ENCODE measurements at places on chromosomes 7 and 10. TPM values are rescaled to one million over a fixed set of nuclear protein-coding genes. Genes with fewer than 3 reads are reported as not detected.

TMEM270 gene
- polyA plus RNA-seq: not detected

CALN1 gene
- polyA plus RNA-seq: 0.61 TPM

PILRA gene
- 3.7 TPM for polyA plus RNA-seq

DNA sequence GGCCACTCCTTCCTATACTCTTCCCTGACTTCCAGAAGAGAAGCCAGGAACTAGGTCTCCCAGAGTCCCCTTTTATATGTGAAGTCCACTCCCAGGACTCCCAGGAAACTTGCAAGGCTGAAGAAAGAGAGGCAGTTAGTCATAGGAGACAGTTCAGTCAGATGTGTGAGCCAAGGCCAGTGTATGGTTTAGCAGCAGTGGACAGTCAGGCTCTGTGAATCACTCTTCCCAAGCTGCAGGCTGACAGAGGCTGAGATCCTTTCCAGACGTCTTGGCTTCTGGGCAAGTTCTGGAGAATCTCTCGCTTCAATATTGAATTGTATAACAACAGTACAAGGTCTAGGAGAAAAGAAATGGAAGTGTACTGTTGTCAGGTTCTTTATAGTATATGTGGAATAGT is 26.9 kb downstream of the BLVRA start:
- DNase-seq: no peak

- no peak for DNase-seq
Observed at GRCh38 chr10:113540845-113541548, 11.9 kb upstream of the HABP2 start.

- no peak for DNase-seq
Observed at GRCh38 chr10:33950206-33950605, 615.7 kb upstream of the NRP1 start.

GRCh38 chr10:132880128-132880981 is 62.0 kb downstream of the CFAP46 start:
- DNase-seq: no peak

- no peak for DNase-seq
Observed at GRCh38 chr10:22218448-22218847, 633 bp upstream of the EBLN1 start.

DNA sequence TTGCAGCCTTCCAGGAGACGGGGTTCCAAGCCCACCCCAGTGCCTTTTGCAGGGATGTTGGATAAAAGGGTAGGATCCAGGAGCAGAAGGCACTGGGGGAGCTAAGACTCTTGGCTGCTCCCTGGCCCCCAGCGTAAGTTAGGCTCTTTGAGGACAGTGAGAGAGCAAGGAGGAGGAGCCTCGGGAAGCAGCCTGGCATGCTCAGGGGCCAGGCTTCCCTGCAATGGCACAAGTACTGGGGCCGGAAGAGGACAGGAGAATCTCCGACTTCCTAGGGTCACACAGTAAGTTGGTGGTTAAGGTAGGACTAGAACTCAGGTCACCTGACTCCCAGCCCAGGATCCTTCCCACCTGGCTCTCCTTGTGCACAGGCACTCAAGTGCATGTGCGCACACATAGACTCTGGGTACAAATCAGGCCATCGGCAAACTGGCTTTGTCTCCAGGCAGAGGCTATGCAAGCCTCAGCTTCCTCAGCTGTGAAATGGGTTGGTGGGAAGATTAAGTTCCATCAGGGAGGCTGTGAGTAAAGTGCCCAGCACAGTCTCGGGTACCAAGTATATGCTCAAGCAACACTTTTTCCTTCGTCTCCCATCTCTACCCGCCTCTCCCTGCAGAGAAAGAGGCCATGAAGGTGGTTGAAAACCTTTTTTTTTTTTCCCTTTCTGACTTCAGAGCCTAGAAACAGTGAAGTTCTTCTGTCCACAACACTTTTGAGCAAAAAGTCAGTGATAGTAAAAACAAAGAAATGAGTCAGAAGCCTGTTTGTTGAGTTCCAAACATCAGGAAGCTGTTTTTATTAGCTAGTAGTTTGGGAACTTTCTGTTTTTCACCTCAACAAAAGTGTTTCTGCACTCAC is 79.1 kb downstream of the NEURL1 start:
- DNase-seq: no peak

- no peak for DNase-seq
Observed at GRCh38 chr10:118027397-118027796, 19.3 kb downstream of the RAB11FIP2 start.

- no peak for DNase-seq
Observed at GRCh38 chr10:27448921-27449320, 55.2 kb upstream of the RAB18 start.

DNA sequence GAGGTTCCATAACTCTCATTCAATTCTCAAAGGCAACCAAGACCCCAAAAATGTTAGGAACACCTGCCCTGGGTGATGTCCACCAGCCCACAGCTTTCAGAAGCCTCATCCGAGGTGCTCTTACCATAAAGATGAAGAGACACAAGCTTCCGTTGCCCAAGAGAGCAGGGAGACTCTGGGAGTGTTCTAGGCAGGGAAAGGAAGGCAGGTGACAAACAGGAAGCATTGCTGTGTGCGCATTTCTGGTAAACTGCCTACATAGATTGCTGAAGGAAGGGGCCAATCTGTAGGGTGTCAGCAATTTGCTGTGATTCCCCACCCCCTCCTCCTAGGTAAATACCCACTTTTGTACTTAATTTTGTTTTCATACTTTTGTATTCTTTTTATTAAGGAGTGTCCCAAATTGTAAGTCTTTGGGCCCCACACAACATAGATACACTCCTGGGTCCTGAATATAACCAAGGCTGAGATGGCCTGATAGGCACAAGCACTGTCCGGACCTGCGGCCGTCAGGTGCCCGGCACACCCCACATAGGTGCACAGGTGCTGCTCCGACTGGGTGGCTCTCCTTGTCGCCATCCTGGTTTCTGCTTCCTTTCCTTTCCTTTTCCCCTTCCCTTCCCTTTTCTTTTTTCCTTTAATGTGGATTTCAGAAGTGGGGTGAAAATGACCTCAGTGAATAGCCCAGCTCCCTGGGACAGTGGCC is 51.4 kb upstream of the SMNDC1 start:
- DNase-seq: no peak

DNA sequence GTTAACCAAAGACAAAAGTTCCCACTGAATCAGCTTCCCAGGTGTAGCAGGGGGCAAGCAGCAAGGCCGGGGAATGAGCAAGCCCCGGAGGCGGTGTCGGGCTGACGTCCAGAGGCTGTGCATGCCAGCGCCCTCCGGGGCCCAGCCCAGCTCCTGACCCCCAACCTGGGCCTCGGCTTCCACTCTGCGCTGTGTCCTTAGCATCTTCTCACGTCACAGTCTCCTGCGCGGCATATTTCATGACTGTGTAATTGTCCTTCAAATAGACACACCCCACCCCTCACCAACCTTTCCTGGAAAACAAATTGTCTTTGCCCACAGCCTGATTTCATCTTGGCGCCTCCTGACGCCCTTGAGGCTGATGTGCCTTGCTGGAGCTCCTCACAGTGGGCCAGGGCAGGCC is 133.5 kb downstream of the RGS10 start:
- DNase-seq: no peak

GRCh38 chr10:123584419-123584775 is 81.8 kb upstream of the GPR26 start:
- no peak for DNase-seq

- DNase-seq: no peak
Observed at GRCh38 chr10:129602938-129603535, 136.0 kb downstream of the MGMT start.

- no peak for DNase-seq
Observed at GRCh38 chr7:28137463-28137862, 43.1 kb downstream of the JAZF1 start.

DNA sequence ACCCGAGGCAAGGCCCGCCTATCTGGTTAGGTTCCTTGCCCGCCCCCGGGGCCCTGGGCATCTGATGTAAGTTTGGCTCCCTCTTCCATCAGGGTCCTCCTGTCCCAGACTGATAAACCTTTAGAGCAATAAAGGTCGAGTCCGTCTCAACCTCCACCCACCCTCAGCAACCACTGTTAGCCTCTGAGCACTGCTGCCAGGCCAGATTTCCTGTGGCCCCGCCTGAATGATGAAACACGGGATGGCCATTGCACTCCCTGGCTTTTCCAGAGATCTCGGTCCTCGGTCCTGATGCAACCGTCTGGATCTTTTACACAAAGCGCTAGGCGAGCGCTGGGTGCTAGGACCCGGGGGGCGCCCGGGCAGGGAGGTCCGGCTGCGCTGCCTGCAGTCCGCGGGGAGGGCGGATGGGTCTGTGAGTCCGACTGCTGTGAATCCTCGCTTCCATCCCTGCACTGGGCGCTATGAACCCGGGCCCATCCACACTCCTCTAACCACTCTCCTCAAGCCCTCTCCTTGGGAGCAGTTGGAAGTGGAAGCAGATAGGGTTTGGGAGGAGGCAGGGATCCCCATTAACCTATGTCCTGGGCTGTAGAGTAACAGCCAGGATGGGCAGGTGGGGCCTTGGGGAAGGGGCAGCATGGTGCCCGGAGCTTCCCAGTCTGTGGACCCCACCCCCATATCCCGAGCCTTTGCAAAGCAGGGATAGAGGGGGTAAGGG is 875 bp upstream of the DDIT4 start:
- DNase-seq: peak; percentile 87

GRCh38 chr10:129643266-129643665 is 176.2 kb downstream of the MGMT start:
- no peak for DNase-seq
